Ecto neural progenitor cell (in vitro differentiated cells): ENCODE measurements at places on chromosomes 16 and 17.

- DNase-seq: no peak
These were observed 100.1 kb upstream of the CHMP6 start for GRCh38 chr17:80891397-80892018.

DNA sequence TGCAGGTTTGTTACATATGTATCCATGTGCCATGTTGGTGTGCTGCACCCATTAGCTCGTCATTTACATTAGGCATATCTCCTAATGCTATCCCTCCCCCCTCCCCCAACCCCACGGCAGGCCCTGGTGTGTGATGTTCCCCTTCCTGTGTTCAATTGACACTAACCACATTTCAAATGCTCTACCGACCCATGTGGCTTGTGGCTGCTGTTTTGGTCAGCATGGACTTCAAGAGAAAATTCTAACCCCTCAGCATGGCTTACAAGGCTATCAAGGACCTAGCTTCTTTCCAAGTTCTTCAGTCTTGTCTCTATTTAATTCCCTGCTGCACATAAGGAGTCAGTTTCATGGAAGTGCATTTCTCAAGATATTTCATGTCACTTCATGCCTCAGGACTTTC lies 52.9 kb downstream of the MMD start:
- peak; percentile 21 for DNase-seq

DNA sequence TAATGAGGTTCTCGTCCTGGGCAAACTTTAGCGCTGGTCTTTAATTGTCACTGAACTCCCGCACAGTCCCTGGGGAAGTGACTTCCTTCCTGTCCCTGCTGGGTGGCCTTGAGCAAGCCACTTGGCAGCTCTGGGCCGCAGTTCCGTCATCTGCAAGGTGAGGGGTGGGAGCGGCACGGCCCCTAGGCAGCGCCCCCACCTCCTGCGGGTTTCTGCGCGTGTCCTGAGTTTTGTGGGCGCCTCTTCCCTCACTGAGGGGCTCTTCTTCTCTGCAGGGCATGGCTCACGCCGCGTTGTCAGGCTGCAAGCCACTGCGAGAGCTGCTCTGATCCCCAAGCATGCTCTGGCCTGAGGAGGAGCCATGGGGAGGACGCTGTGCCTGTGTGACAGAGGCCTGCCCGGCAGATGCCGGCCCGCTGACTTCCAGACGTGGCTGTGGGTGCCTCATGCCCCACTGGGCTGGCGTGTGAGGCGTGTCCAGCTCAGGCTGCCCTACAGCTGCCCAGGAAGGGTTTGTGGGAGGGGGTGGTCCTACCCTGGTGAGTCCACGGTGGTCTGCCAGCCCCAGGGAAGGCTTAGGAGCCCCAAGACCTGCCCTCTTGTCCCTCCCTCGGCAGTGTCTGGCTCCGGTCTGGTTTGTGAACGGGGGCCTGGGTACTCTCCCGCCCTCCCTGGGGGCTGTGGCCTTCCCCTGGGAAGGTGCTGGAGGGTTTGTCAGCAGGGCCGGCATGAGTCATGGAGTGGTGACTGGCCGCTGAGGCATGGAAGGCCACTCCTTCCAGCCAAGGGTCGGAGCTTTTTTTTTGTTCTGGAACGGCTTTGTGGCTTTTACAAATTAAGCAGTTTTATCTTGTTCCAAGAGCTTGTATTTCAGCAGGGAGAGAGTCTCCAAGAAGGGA lies 182.0 kb downstream of the SEC14L1 start:
- peak; percentile 75 for DNase-seq

GRCh38 chr17:79830303-79830702 lies 8.9 kb downstream of the CBX4 start:
- no peak for DNase-seq

- no peak for DNase-seq
These were observed 6.7 kb downstream of the TOM1L1 start for GRCh38 chr17:54907376-54907775.

GRCh38 chr17:66522591-66523272 lies 220.3 kb downstream of the PRKCA start:
- peak; percentile 8 for DNase-seq

- DNase-seq: peak; percentile 94
These were observed at the start of gene ABCA5 for GRCh38 chr17:69327060-69327831. TSS of gene ABCA5 (minus strand) at chr17:69327133. CDS start at chr17:69314415, 12,718 bp downstream.

DNA sequence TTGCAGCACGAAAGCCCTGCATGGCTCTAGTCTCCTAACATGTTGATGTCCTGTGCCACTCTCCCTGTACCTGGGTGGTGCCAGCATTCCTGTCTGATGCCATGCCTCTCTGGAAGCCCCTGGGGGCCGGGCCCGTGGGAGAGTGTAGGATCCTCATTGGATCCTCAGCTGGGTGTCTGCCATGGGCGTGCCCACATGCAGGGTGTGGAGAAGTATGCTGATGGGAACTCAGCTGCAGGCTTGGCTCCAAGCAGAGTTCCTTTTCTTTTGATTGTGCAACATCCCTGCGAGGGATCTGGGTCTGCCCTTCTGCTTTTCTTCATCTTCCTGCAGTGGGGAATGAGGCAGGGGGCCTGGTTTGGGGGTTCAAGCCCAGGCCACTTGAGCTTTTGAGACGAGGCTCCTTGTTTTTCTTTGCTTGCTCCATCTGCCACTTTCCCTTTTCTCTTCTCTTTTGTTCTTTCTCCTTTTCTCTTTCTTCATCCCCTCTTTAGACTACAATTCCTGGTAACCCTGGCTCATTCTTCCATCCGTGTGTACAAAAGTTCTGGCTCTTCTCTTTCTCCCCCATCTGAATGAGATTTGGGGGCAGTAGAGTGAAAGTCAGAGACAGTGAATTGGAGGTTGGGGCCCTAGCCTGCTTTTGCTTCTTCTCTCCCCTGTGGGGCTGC lies 32.9 kb downstream of the KSR1 start:
- no peak for DNase-seq

GRCh38 chr17:18987230-18987610 lies 17.3 kb downstream of the FAM83G start:
- DNase-seq: no peak

- DNase-seq: no peak
These were observed 555 bp downstream of the NUP88 start for GRCh38 chr17:5418858-5419355.

DNA sequence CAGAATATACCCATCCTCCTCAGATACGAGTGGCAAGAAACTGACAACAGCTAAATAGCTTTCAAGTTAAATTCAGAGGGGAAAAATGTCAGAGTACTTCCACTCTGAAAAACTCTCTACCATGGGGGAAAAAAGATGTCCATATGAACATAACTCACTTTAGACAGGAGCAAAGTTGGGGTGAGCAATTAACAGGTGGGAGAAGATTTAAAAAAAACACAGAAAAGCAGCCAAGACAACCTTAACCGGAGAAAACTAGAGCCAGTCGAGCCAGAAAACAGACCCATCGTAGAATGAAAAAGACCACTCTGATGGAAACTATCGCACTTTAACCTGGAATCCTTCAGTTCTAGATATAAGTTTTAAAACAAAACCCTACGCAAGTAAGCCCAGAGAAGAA lies 833 bp downstream of the TERF2 start:
- no peak for DNase-seq
